ENCODE measurements at places on chromosomes 6 and 20.
A peak's percentile ranks its signal among the peaks of the same experiment; 100 is the strongest.

- DNase-seq, result no peak
Observed at GRCh38 chr6:68126089-68126749, 508.9 kb upstream of the ADGRB3 start.

- DNase-seq, result no peak
Observed at GRCh38 chr6:119612176-119612891, 262.8 kb upstream of the MAN1A1 start.

DNA sequence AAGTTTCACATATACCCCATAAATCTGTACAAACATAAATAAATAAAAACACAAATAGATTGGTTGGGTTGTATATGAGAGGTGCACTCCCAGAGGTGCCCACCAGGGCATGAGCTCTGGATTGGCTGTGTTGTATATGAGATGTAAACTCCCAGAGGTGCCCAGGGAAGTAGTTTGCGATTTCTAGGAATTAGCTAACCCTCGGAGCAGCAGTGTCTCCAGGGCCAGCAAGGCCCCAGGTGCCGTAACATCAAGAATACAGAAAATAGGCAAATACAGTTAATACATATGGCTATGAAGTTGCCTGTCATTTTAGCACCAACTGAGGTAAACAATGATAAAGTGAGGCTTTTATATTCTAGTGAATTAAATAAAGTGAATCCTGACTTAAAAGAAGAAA lies 5.4 kb upstream of the GINM1 start:
- no peak for DNase-seq

DNA sequence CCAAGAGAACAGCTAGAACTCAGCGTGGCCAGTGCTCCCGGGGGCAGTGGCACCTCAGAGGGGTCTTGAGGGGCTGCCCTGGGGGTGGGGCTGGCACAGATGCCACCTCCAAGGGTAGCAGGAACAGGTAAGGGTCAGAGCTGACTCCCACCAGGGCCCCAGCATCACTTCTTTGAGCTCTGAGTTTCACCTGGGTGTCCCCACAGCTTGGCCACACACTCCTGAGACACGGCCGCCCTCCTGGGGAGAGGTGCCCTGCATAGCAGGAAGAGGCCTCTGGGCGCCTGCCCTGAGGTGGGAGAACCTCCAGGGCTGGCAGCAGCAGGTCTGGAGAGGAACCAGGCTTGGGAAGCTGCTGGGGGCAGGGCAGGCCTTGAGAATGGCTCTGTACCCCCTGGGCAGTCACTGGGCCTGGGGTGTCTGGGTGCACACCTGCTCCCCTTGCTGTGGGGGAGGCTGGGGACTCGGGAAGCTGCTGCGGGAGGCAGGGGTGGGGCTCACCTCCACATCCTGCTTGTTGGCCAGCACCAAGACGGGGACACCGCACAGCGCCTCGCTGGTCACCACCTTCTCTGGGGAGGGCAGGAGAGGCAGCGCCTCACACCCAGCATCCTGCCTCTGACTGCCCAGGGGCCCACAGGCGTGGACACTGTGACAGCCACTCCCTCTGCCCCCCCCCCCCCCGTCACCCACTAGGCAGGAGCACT lies 5.0 kb downstream of the TNFRSF6B start:
- no peak for DNase-seq

GRCh38 chr20:15818651-15819071 lies 754.6 kb downstream of the KIF16B start:
- DNase-seq, result no peak

- no peak for DNase-seq
Observed at GRCh38 chr6:4439159-4439558, 303.8 kb upstream of the ECI2 start.

DNA sequence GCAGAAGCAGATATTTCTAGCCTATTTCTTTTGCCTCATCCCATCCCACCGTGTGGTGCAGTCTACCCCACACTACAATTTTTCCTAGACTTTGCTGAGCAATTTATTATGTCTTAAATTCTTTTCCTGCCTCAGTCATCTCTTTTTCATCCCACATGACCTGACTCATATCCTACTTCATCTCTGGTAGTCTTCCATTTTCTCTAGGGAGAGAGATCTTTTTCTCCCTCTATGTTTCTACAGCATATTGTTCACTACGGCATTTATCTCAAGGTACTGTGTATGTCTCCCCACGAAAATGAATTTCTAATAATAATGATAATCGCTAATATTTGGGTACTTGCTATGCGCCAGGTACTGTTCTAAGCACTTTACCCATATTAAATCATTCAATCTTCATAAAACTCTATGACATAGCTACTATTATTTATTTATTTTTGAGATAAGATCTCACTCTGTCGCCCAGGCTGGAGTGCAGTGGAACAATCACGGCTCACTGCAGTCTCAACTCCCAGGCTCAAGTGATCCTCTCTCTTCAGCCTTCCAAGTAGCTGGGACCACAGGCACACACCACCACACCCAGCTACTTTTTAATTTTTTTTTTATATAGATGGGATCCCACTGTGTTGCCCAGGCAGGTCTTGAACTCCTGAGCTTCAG lies 15.6 kb downstream of the PDSS2 start:
- no peak for DNase-seq

- no peak for DNase-seq
Observed at GRCh38 chr20:55266361-55266760, 739.0 kb downstream of the CBLN4 start.

- DNase-seq, result no peak
Observed at GRCh38 chr20:34493646-34494045, 22.6 kb upstream of the DYNLRB1 start.

- DNase-seq, result peak; percentile 49
Observed at GRCh38 chr6:106997392-106998158, 23.0 kb upstream of the CD24 start.

GRCh38 chr6:90110971-90111370 lies 185.7 kb downstream of the BACH2 start:
- peak; percentile 77 for DNase-seq

DNA sequence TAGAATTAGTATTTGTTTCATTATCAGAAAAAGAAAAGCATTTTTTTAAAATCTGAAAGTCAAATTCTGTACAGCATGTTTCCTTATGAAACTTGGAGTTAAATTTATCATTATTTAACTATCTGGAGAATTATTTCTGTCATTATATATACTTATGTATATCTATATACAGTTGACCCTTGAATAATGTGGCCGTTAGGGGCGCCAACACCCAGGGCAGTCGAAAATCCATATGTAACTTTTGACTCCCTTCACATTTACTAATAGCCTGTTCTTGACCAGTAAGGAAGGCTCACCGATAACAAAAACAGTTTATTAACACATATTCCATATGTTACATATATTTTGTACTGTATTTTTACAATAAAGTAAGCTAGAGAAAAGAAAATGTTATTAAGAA lies 341.2 kb downstream of the ADGRB3 start:
- no peak for DNase-seq

DNA sequence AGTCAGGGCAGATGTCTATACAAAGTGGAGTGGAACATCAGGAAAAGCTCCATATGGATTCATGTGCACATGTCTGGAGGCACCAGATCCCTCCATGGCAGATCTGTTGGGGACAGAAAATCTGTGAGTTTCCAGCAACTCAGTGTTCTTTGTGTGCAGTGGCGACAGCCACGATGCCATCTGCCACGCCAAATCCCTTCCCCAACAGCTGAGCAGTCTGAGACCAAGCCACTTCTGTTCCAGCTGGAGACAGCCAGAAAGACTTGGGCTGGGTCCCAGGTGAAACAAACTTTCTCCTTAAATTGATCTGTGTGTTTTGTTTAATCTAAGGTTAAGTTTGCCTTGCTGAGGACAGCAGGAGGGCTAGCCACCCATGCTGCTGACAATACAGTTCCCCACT lies 22.9 kb downstream of the FKBP1A start:
- no peak for DNase-seq

DNA sequence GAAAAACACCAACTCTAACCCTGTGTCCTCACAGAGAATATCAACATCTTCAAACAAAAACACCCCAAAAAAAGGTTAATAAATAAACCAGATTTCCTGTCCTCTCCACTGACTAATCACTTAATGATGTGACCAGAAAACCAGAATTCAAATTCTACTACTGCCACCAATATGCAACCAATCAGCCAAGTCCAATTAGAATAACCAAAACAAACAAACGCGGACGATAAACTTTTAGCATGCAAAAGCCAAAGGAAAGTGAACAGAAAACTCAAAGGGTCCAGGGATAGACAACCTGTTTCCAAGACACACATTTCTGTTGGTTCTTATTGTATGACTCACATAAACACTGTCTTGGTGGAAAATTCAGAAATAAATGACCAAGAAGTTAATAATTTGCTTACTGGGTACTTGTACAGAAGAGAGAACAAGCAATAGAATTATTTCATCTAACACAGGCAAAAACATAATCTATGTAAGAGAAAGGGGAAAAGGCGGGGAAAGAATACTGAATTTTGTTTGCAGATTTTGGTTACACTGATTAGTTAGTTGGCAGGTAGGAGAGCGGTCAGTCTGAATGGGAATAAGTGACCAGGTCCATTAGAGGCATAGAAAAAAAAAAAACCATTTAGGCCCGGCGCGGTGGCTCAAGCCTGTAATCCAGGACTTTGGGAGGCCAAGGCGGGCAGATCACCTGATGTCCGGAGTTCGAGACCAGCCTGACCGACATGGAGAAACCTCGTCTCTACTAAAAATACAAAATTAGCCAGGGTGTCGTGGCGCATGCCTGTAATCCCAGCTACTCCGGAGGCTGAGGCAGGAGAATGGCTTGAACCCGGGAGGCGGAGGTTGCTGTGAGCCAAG lies 34.1 kb downstream of the HFE start:
- no peak for DNase-seq

DNA sequence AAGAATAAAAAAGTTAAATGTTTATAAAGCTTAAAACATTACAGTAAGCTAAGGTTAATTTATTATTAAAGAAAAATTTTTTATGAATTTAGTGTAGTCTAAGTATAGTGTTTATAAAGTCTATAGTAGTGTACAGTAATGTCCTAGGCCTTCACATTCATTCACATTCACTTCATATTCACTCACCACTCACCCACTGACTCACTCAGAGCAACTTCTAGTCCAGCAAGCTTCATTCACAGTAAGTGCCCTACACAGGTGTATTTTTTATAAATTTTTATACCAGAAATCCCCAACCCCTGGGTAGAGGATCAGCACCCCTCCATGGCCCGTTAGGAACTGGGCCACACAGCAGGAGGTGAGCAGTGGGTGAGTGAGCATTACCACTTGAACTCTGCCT lies 24.3 kb upstream of the ADGRF1 start:
- no peak for DNase-seq

DNA sequence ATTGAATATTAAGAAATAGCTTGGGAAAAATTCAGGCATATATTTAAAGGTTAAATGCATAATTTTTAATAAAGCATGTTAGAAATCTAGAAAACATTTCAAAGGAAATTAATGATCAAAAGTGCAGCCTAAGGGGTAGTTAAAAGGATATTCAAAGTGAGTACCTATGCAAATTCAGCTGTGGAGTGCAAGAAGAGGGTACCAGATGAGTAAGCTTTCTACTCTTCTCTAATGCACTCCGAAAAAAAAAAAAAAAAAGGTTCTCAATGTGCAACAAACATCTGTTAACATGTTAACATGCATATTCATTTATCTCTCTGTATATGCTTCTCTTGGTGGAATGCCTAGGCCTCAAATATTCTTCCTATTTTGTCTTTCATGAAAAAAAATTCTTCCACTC lies 32.0 kb upstream of the KATNA1 start:
- DNase-seq, result no peak

DNA sequence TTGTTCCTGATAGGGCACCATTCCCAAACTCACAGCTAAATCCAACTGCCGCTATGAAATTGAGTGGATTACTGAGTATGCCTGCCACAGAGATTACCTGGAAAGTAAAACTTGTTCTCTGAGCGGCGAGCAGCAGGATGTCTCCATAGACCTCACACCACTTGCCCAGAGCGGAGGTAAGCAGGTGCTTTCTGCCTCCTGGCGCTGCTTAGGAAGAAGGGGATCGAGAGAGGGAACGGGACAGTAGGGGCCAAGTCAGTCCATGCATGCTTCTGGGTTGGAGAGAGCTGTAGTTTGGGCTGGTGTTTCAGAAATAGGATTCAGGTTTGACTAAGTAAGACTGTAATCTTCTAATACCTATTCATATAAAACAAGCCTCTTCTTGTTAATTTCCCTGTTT lies 63.7 kb downstream of the IGF2R start:
- no peak for DNase-seq

GRCh38 chr20:63267691-63268090 lies 4.9 kb upstream of the ARFGAP1 start:
- no peak for DNase-seq

DNA sequence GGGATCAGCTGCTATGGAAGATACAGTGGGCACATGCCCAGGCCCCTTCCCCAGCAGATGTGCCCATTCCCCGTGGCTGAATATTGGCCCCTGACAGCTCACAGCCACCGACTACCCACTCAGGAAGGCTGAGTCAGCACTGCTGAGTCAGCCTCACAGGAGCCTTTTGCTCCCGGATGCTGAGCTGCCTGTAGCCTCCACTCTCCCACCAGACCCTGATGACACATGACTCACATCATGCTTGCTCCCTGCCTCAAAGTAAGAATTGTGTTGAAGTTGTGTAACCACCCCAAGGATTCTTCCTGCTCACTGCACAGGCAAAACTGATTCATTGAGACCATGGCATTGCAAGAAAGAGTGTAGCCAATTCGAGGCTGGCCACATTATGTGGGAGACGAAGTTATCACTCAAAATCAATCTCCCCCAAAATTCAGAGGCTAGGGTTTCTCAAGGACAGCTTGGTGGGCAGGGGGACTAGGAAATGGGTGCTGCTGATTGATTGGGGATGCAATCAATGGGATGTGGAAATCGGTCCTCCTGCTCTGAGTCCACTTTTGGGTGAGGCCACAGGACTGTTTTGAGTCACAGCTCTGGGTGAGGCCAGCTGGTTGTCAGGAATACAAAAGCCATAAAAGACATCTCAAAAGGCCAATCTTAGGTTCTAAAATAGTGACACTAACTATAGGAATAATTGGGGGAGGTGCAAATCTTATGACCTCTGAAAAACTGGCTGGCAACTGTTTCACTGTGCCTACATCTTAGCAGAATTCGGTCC lies 556.6 kb upstream of the CDH4 start:
- DNase-seq, result no peak

DNA sequence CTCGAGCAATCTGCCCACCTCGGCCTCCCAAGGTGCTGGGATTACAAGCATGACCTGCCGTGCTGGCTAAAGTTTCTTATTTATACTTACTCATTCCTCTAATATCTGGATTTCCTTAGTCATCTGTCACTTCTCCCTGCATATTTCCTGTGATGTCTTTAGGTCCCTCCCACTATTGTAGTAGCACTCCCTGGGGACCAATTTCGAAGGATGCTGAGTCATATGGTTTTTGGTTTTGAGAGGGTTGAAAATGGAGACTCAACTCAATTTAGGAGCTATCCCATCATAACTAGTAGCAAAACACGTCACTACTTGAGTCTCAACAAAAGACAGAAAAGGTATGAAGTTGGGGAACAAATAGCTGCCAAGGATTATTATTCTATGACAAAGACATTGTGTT lies 20.2 kb downstream of the MCUR1 start:
- DNase-seq, result no peak

GRCh38 chr6:64459411-64459944 lies 823.9 kb downstream of the PHF3 start:
- DNase-seq, result no peak

DNA sequence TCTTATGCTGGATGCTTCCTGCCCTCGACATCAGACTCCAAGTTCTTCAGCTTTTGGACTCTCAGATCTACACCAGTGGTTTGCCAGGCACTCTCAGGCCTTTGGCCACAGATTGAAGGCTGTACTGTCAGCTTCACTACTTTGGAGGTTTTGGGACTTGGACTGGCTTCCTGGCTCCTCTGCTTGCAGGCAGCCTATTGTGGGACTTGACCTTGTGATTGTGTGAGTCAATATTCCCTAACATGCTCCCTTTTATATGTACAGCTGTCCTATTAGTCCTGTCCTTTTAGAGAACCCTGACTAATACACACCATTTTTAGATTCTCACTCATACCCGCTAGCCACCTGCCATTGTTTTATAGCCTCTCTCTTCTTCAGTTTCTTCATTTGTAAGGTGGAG lies 382.1 kb upstream of the TSHZ2 start:
- DNase-seq, result no peak
